Subcutaneous preadipocyte (primary cell): ENCODE measurements at places on chromosomes 2 and 18. TPM values are rescaled to one million over a fixed set of nuclear protein-coding genes. Genes with fewer than 3 reads are reported as not detected.

Gene EN1
- total RNA-seq: 6.6 and 9.6 TPM in 2 replicates

Gene C1QL2
- not detected in 2 replicates for total RNA-seq

Gene RGPD3
- total RNA-seq: under 0.01 and 0.20 TPM in 2 replicates

Gene TEX261
- 25.7 and 25.8 TPM in 2 replicates for total RNA-seq

Gene ABCG8
- not detected in 2 replicates for total RNA-seq

Gene TNFAIP6
- total RNA-seq: 22.3 and 23.5 TPM in 2 replicates

Gene REG3G
- total RNA-seq: not detected in 2 replicates

Gene SFT2D3
- 3.3 and 4.5 TPM in 2 replicates for total RNA-seq

Gene CCL20
- 1.1 and 1.2 TPM in 2 replicates for total RNA-seq

Gene KYNU
- 15.2 and 17.6 TPM in 2 replicates for total RNA-seq

Gene SERPINB10
- 0.20 TPM in 1 of 2 replicates, not detected in the other for total RNA-seq
